ENCODE measurements at places on chromosomes 6 and 20.

- no peak for DNase-seq
These were observed 20.5 kb upstream of the FOXC1 start for GRCh38 chr6:1589208-1589607.

DNA sequence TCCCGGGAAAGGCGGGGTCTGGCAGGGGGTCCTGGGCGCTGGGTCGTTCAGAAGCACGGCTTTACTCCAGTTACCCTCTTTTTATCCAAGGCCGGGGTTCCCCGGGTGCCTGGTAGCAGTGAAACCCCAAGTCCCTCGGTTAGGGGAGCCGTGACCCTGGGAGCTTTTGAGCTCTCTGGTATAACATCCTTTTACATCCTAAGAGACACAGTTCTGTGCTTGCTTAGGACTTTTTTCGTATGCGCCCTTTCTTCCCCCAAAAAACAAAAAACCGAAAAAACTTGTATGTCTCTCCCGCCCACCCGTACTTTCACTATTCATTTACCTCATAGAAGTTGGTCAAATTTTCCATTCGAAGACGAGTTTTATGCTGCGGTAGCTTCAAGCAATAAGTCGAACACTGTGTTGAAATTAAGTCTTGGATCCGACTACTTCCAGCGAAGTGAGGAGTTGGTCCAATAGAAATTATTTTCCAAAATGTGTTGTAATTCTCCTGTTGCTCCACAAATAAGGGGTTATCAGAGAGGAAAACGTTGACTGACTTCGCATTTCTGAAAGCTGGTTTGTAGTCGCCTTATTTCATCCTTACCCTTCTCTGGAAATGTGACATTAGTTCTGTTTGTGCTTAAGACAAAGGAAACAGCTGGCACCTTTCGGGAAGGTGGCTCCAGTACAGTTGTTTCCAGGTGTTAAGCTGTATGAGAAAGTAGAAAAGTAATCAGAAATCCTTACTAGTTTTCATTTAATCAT lies 816 bp upstream of the MAN1A1 start:
- DNase-seq = peak; percentile 31

DNA sequence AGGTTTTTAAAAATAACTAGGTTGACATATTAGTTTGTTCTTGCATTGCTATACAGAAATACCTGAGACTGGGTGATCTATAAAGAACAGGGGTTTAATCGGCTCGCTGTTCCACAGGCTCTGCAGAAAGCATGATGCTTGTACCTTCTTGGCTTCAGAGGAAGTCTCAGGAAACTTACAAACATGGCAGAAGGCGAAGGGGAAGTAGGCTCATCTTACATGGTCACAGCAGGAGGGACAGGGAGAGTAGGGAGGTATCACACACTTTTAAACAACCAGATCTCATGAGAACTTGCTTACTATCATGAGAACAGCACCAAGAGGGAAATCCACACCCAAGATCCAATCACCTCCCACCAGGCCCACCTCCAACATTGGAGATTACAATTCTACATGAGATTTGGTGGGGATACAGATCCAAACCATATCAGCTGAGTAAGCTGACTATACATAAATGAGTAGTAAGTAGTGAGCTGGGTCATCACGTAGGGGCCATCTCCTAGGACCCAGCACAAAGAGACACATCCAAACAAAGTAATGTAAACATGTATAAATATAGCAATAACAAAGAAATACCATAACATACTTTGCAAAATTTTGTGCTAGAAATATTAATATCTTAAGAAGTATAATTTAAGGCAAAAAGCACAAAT lies 31.4 kb upstream of the SIRPG start:
- no peak for DNase-seq

GRCh38 chr6:111813677-111814310 lies 59.5 kb downstream of the FYN start:
- DNase-seq = no peak

- DNase-seq = peak; percentile 69
These were observed 4.7 kb downstream of the CITED2 start for GRCh38 chr6:139369568-139370282.

GRCh38 chr6:20377623-20378265 lies 23.9 kb upstream of the E2F3 start:
- peak; percentile 57 for DNase-seq

DNA sequence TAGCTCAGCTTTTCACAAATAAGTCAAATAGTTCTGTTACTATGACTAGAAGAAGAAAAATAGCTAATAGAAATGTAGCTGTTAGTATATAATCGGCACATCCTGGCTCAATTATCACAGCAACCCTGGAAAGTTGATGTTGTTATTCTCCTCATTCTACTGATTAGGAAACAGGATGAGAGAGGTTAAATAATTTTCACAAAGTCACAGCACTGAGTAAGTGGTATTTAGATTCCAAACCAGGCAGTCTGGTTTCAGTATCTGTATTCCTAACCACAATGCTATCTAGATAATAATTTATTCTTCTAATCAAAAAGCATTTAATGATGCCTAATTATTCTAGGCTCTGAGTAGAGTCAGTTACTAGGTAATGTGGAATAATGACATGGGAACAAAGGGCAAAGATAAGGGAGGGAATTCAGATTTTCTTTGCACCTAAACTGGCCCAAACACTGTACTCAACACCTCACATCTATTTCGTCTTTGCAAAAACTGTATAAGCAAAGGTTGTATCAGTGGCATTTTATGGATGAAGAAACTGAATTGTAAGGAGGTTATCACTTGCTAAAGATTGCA lies 51.3 kb downstream of the PDE7B start:
- no peak for DNase-seq

DNA sequence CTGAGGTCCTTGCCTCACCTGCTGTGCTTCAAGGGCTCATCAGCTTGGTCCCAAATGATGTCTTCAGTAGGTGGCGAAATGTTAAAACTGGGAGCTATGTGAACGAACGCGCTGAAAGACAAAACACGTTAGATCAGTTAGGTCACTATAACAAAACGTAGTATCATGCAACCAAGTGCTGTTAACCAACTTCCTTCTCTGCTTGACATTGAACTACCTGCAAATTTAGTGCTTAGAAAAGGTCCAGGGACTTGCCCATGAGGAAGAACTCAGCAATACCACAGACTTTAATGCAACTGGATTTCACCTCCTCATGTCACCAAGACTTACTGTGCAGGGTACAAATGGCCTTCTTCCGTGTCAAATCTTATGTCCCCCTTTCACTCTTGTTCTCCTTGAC lies 24.8 kb downstream of the BACH2 start:
- DNase-seq = no peak

DNA sequence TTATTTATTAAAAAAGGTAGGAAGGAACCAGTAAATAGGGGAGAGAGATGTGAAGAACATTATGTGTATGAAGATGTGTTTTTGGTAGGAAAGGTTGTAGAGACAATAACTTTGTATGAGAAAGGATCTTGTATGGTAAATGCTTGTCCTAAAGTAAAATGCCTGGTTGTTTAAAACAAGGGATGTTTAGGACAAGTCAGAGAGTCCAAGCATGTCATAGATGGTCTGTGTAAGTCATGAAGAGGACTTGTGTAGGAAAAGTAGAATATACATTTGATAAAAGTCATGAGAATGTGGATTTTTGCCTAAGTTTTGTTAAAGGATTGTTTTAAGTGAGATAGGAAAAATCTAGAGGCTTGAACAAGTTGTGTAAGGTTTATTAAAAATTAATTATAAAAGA lies 325.1 kb downstream of the CDH26 start:
- peak; percentile 7 for DNase-seq

DNA sequence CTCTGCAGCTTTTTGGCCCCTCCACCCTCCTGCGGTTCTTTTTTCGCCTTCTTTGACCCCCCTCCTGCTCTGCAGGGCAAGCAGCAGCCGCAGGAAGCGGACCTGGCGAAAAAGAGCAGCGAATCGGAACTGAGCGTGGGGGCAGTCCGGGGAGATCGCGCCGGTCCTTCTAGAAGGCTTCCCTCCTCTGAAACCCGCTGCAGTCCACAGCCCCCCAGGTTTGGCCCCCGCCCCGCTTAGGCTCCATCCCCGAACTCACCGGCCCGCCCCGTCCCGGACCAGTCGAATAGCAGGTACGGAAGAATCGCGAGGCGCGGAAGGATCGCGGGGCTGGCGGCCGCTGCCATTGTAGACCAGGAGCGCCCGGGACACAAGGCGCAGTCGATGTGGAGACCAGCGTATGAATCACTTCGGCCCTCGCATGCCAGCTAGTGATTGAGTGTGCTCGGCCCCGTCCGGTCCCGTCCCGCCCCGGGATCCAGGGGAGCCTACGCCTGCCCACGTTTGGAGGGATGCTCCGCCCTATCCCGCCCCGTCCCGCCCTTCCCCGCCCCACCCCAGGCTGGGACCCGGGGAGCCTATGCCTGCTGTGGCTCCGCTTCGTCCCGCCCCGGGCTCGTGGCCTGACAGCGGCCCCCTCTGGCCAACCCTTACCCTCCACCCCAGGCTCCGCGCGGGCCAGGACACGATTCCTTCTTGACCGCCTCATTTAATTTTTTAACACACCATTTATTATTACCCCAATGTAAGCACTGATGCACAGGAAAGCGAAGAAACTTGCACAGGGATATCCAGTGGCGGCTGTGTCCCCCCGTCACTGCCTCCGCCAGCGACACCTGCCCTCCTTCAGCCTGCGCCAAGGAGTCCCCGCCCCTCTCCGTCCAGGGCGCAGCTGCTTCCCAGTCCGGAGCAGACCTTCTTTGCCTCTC lies at the start of gene ULBP3:
TSS of gene ULBP3 (minus strand) at position 402 of the 929 bp plus-strand sequence. CDS start at position 347, 55 bp downstream.
- peak; percentile 95 for DNase-seq

DNA sequence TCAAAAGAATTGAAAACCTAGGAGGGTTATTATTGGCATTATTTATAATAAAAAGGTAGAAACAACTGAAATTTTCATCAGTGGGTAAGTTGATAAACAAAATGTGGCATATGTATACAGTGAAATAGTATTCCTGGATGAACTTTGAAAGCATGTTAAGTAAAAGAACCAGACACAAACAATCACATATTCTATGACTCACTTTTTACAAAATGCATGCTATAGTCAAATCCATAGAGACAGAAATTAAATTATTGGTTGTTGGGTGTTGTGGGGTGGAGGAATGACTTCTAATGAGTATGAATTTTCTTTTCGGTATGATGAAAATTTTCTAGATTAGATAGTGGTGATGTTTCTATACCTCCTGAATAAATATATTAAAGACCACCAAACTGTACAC lies 94.6 kb downstream of the LRRC1 start:
- DNase-seq = no peak

DNA sequence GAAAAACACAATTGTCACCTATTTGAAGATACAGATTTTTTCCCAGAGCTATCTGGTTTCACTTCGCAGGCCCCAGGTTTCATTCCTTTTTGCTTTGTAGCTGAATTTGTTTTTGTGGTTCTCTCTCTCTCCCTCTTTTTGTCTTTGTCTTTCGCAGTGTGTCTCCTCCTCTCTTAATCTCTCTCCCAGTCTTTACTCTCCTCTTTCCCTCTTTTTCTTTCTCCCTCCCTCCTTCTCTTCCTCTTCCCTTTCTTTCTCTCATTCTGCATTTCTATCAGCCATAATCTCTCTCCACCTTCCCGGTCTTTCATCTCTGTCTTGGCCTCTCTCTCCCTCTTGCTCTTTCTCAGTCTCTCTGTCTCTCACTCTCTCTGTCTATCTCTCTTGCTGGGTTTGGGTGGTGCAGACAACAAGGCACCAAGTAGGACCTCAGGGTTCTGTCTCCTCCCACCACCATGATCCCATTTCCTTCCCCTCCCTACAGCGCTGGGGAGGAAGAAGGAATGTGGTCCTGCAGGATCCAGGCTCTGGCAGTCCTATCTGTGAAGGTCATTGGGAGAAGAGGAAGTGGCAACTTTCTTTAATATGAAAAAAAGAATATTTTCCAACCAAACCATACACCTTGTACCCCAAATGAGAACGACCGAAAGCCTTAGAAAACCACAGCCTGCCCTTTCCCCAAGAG lies 63.2 kb downstream of the BANF2 start:
- DNase-seq = no peak

DNA sequence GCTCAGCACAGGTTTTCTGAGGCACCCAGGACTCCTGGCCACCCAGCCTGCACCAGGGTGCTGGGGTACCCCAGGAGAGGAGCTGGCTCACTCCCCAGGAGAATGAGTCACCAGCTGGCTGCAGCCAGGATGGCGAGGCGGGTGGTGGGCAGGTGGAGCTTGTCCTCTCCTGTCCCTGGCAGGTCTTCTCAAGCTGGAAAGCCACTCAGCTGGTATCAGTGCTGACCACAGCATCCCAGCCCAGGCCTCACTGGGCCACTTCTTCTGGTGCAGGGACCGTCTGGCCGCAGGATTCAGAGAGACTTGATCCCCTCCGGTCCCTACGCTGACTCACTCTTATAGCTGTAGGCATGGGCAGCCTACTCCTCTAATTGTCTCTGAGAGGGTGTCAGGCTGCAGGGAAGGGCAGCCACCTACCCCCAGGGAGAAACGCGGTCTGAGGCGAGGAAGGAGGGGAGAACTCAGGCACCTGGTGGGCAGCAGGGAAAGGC lies 22.2 kb downstream of the TFEB start:
- DNase-seq = peak; percentile 77

DNA sequence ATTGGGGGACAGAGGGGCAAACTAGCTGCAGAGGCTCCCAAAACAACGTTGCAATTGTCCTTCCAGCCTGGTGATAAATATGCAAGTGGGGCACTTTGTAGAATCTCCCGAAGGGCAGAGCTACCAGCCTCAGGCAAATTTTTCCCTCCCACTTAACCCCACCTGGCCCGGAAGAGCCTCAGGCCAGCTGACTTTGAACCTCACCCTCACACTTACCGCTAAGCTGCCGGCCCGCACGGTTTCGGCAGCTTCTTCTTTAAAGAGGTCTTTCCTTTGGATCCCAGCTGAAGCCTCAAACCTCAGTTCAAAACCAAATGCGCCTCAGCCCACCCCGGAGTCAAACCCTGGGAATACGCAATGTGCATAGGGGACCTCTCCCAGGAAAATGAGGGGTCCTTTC lies 2.5 kb downstream of the OVOL2 start:
- no peak for DNase-seq

GRCh38 chr6:1080453-1081337 lies 231.2 kb upstream of the FOXQ1 start:
- DNase-seq = no peak

Data from ACHN (cell line).